ENCODE measurements at places on chromosomes 7 and 10. TPM values are rescaled to one million over a fixed set of nuclear protein-coding genes. Genes with fewer than 3 reads are reported as not detected.

NEUROD6 gene
- not detected for total RNA-seq

UCMA gene
- not detected for total RNA-seq

IFT22 gene
- total RNA-seq, result 21.0 TPM

ABCB4 gene
- not detected for total RNA-seq

SRRM3 gene
- total RNA-seq, result 15.9 TPM

PAPOLB gene
- total RNA-seq, result not detected

CRTAC1 gene
- total RNA-seq, result 7.5 TPM

SPDYE8 gene
- total RNA-seq, result not detected

STEAP1 gene
- total RNA-seq, result 0.77 TPM

KNDC1 gene
- total RNA-seq, result 12.5 TPM

PAX4 gene
- total RNA-seq, result not detected

CABCOCO1 gene
- not detected for total RNA-seq

CYP2C9 gene
- total RNA-seq, result not detected

PRF1 gene
- 8.7 TPM for total RNA-seq

OR2A12 gene
- total RNA-seq, result not detected

THSD7A gene
- 36.4 TPM for total RNA-seq

SH2D4B gene
- total RNA-seq, result 0.40 TPM

ZC3HAV1 gene
- 36.6 TPM for total RNA-seq

ARL3 gene
- total RNA-seq, result 11.3 TPM

FOXP2 gene
- total RNA-seq, result 32.0 TPM

SFTPA1 gene
- 0.95 TPM for total RNA-seq

MSS51 gene
- total RNA-seq, result 5.5 TPM

FAM25A gene
- not detected for total RNA-seq

CH25H gene
- total RNA-seq, result 0.24 TPM

ZNF786 gene
- total RNA-seq, result 13.2 TPM

GIMAP4 gene
- total RNA-seq, result 39.0 TPM

TBXAS1 gene
- 14.1 TPM for total RNA-seq

SLC29A3 gene
- 1.0 TPM for total RNA-seq

OR6B1 gene
- not detected for total RNA-seq

FAM20C gene
- 16.4 TPM for total RNA-seq

SEC61A2 gene
- 23.0 TPM for total RNA-seq

ZNF804B gene
- not detected for total RNA-seq

NEUROG3 gene
- total RNA-seq, result not detected

CALCR gene
- total RNA-seq, result 0.26 TPM

ST8SIA6 gene
- 0.77 TPM for total RNA-seq

ADAM12 gene
- 0.64 TPM for total RNA-seq

GJD4 gene
- not detected for total RNA-seq

IGF2BP3 gene
- total RNA-seq, result not detected

SUN3 gene
- not detected for total RNA-seq

AKR1D1 gene
- total RNA-seq, result not detected

PRKCQ gene
- total RNA-seq, result 1.4 TPM

FHIP2A gene
- total RNA-seq, result 51.6 TPM

C10orf67 gene
- total RNA-seq, result 0.21 TPM

TYSND1 gene
- 11.9 TPM for total RNA-seq

GRM3 gene
- not detected for total RNA-seq

TMEM139 gene
- total RNA-seq, result 11.1 TPM

HILPDA gene
- 41.5 TPM for total RNA-seq

LRGUK gene
- total RNA-seq, result 1.3 TPM

CTAGE4 gene
- total RNA-seq, result 0.26 TPM

ZDHHC4 gene
- total RNA-seq, result 40.8 TPM

TM9SF3 gene
- 86.8 TPM for total RNA-seq

TACC2 gene
- 12.4 TPM for total RNA-seq

RARRES2 gene
- total RNA-seq, result 214 TPM

STEAP4 gene
- 5.8 TPM for total RNA-seq

HOXA9 gene
- 19.7 TPM for total RNA-seq

AS3MT gene
- 0.51 TPM for total RNA-seq

ENTPD1 gene
- 84.8 TPM for total RNA-seq

IGFBP3 gene
- total RNA-seq, result 345 TPM

PNLIPRP2 gene
- total RNA-seq, result not detected

PSD gene
- not detected for total RNA-seq

Measured in uterus (tissue), 4 donors.